Heart right ventricle (tissue), 16 donors: ENCODE measurements at places on chromosomes 16 and 17.
A peak's percentile ranks its signal among the peaks of the same experiment; 100 is the strongest.

GRCh38 chr17:75525806-75526554, 483 bp downstream of the LLGL2 start:
- no peak for DNase-seq

- no peak for DNase-seq
These were observed 236.4 kb downstream of the HS3ST3A1 start for GRCh38 chr17:13365331-13365730.

DNA sequence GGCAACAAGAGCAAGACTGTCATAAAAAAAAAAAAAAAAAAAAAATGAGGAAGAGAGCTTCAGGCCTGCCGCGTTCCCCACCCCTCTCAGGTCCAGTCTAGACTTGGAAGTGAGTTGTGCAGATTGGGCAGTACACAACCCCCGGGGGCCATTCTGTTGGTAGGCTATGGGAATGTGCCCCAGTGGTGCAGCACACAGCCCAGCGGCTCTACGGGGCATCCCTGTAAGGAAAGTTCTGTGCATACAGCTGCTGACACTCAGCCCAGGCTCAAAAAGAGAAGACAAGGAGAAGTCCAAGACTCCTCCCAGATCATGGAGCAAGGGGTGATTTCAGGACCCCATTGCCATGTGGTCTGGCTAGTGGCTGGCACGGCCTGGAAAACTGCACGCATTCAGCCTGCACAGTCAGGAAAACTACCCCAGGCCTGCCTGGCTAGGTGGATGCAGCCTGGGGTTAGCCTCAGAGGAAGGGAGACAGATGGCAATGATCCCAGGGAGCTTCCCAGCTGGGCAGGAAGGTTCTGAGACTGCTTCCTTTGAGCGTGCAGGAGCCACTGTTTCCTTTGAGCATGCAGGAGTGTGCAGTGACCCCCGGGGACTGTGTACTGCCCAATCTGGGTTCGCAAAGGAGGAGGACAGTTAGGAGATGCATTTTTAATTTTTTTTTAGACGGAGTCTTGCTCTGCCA, 44.8 kb downstream of the PECAM1 start:
- peak; percentile 70 for DNase-seq

DNA sequence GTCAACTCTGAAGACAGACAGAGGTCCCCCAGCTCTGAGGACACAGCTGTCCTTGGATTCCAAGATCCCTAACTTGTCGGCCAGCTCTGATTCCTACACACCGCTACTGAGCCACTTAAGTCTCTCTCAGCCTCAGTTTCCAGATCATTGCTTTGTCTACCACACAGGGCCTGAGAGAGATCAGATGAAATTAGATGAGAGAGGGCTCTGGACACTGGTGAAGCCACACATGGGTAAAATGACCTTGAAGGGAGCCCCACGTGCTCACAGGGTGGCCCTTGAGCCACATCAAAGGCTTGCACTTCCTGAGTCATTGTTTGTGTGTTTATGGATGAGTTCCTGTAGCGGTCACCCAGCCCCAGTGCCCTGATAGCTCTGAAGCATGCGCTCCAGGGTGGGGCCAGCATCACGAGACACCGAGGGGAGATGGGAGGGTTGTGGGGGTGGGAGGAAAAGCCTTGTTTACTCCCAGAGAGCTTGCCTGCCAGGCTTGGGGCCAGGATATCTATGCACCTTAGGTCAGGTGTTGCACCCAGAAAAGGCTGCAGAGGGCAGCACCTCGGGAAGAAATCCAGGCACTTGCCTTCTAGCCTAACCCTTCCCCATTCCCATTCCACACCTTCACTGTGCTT, 32.7 kb upstream of the SLC6A2 start:
- no peak for DNase-seq

DNA sequence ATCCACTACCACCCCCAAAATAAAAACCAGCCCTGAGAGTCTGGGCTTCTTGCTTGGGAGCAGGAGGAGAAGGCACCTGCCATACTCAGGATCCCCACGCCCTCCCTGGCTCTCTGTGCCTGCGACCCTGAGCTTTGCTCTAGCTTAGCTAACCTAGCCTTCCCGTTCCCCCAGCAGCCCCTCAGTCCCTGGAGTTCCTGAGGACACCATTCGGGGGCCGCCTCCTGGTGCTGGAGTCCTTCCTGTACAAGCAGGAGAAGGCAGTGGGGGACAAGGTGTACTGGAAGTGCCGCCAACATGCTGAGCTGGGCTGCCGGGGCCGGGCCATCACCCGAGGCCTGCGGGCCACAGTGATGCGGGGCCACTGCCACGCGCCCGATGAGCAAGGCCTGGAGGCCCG, 18.5 kb downstream of the FLYWCH1 start:
- DNase-seq: no peak

DNA sequence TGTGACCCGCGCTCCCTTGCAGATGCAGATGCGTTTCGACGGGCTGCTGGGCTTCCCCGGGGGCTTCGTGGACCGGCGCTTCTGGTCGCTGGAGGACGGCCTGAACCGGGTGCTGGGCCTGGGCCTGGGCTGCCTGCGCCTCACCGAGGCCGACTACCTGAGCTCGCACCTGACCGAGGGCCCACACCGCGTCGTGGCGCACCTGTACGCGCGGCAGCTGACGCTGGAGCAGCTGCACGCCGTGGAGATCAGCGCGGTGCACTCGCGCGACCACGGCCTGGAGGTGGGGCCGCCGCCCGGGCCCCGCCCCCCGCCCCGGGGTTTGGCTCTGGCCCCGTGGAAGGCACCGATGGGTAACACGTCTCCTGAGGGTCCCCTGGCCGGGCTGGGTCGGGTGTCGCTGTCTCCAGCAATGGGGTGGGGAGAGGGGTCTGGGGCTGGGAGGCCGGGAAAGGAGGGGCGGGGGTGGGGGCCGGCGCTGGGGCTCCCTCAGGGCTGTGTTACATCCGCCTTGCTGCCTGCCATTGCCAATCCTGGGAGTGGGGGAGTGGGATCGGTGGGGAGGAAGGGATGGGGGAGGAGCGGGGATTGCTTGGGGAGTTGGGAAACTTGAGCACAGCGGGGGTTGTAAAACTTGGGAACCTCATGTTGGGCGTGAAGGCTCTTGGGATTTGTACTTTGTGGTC, 737 bp downstream of the NUDT16L1 start:
- DNase-seq: peak; percentile 58

GRCh38 chr16:48123104-48123788, 32.5 kb downstream of the ABCC12 start:
- no peak for DNase-seq

- DNase-seq: no peak
These were observed 17.1 kb upstream of the SREBF1 start for GRCh38 chr17:17853811-17854447.

DNA sequence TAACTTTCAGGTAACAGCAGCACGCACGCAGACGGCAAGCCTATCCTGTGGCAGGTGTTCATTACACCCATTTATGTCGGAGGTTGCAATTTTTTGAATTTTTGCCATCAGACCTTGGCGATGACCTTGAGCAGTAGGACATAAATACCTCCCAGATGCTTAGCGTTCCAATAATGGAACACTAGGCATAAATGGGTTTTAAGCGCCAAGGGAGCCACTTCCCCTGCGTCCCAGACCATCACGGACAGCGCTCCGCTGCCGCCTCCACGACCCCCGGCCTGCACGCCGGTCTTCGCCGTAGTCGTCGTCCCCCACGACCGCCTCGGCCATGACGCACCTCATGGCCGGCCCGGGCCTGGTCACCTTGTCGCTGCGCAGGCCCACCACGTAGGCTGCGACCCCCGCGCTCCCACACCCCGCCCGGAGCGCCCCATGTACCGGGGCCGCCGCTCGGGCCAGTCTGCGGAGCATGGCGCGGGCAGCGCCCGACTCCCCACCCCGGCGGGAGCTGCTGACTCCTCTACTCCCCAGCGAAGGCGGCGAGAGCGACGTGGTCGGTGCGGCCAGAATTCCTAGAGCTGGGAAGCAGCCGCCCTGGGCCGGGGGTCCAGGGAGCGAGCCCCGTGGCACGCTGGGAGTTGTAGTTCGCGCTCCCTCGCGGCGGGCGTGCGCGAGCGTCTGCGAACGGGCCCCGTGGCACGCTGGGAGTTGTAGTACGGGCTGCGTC, 22.7 kb downstream of the TMEM235 start:
- DNase-seq: peak; percentile 83

- no peak for DNase-seq
These were observed 2.0 kb upstream of the ARRB2 start for GRCh38 chr17:4708436-4708835.

GRCh38 chr17:65071861-65072260, 15.3 kb upstream of the GNA13 start:
- DNase-seq: no peak

DNA sequence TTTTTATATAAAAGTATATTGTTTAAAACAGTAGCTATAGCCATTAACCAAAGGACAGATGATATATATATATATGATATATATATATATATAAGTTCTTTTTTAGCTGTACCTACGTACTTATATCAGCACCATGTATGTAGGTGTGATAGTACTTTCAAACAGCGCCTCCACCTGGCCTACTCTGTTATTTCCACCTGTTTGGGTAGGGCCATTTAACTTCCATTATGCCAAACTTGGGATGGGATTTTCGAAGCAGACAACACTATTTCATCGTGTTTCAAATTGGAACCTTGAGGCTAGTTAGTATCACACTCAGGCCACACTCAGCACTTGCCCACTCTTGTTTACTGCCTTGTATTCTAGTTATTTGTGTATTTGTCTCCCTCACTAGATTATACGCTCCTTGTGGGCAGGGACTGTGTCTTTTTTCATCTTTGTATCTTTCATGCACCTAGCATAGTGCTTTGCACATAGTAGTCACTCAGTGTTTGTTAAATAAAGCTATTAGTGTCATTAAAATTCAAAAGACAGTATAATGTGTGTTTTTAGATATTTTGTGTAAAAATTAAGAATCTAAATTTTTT, 11.8 kb upstream of the CLTC start:
- no peak for DNase-seq

DNA sequence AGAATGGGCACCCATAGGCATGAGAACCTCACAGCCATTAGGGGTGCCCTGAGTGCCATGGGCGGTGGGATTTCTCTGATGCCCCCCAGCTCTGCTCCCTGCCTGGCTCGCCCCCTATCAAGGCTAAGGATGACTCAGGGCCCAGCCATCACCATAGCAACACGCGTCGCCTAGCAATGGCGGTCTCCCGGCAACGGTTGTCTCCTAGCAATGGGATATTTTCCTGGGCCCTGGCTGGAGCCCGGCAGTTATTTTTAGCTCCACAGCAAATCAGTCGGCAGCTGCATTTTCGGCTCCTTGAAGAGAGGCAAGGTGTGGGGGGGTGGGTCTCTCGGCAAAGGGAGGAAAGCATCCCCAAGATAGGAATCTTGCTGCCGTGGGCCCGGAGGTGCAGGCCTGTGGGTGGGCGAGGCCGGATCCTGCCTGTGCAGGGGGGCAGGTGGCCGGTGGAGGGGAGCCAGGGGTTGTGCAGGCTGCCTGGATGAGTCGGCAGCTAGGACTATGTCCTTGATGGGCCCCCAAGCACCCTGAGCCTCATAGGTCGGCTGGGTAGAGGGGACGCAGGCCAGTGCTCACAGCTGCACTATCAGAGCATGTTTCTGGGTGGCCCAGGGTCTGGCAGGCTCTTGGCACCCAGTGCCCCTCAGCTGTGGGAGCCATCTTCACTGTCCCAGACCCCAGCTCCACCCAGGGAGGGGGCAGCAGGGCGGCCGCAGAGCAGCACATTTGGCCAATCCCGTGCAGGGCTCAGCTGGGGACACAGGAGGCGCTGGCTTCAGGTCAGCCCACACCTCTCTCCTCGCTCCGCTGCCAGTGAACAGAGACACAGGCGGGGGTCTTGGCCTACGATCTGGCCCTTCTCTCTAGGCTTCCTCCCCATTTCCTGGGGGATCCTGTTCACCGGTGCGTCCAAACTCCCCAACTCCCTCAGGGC, 4.2 kb upstream of the FBXL16 start:
- peak; percentile 65 for DNase-seq

DNA sequence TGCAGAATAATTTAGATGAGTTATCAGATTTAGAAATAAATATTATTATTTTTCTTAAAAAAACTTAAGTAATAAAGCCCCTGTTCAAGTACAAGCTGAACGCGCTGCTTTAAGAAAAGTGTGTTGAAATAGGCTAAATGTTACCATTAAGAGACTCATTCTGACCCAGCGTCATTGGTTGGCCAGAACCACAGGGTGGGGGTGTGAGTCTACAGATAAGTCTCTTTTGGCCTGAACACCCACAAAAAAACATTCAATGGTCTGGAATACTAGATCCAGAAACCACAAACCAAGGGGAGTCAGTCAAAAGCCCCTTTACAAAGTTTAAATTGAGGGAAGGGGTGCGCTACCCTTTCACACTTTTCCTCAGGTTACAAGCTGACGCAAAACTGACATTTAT, 776.1 kb downstream of the KCNJ2 start:
- DNase-seq: no peak

DNA sequence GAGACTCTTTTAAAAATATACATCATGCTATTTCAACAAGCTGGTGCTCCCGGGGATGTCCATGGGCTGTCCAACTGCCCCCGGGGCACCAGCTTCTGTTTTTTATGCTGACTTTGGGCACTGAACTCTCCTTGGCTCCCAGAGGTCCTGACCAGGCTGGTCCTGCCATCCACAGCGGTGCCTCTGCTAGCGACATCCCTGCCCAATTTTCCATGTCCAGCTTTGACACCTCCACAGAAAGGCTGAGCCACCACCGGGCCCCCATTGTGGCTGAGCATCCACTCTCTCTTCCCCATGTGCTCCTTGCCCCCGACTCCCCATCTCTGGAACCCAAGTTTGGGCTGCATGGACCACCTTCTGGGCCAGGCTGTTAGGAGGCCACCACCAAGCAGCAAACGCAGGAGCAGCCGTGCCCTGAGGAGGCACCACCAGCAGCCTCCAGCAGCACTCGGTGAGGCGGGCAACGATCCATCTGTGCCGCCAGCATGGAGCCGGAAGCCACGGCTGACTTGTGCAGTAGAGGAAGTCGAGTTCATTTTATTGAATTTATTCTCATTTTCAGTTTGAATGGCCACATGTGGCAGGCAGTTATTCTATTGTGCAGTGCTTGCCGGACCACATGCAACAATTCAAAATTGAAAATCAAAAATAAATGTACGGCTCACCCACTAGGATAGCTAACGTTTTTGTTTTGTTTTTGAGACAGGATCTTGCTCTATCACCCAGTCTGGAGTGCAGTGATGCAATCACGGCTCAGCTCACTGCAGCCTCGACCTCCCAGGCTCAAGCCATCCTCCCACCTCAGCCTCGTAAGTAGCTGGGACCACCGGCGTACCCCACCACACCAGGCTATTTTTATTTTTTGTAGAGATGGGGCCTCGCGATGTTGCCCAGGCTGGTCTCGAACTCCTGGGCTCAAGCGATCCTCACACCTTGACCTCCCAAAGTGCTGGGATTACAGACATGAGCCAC, 2.8 kb upstream of the MEAK7 start:
- no peak for DNase-seq

GRCh38 chr16:66569131-66569530, 2.9 kb downstream of the CMTM1 start:
- DNase-seq: no peak

- no peak for DNase-seq
These were observed 388.5 kb downstream of the SEC14L1 start for GRCh38 chr17:77529328-77529650.

DNA sequence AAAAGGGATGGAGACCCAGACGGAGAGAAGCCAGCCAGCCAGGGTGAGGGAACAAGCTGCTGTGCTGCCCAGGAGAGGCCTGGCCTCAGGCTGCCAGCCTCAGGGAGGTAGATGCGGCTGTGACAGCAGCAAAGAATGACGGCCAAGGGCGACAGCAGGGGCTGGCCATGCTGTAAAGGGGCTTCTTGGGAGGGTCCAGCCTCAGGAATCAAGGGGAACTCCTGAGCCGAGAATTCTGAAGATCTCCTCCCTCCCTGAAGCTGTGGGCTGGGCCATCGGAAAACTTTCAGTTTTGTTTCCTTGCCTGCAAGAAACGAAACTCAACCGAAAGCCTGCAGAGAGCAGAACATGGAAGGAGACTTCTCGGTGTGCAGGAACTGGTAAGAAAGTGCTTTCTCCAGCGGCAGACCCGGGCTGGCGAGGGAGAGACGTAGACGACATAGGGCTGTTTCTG, at the start of gene XAF1:
TSS of gene XAF1 (plus strand) at position 316 of the 454 bp plus-strand sequence. CDS start at position 349, 33 bp downstream.
- DNase-seq: peak; percentile 73
